ENCODE measurements at places on chromosomes 16 and 17.
A peak's percentile ranks its signal among the peaks of the same experiment; 100 is the strongest.

- DNase-seq, result no peak
Observed at GRCh38 chr17:72816406-72816805, 276.1 kb downstream of the SLC39A11 start.

GRCh38 chr17:14513835-14514234 is 213.0 kb downstream of the HS3ST3B1 start:
- no peak for DNase-seq

DNA sequence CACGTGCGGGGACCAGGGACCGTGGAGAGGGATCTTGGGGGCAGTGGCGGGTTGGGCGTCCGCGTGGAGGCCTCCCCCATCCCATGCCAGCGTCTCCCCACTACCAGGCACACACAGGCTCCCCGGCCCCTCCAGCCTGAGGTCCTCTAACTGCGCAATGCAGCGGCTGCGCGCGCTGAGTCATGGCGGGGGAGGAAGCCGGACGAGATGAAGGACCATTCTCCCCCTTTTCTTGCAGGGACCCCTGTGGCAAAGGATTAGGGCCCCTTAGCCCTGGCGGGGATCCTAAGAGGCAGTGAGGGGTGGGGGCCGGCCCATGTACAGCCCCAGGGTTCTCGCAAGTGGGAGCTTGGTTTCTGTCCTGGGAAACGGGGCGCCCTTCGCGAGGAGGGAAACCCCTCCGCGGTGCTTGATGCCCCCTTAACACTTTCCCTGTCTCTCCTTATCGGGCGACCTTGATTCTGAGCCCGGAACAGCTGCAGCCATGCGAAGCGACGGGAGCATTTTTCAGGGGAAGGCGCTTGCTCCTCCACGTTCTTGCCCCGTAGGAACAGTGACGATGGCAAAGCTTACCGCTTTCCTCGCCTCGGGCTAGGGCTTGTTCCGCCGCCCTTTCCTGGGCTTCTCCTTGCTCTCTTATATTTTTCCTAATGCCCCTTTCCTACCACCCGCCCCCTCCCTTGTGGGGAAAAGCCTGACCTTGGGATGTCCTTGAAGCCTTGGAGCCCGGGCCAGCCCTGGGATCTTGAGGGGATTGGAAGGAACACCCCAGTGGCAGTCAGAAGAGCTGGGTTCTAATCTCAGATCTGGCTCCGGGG is 592 bp downstream of the ALDOA start:
- peak; percentile 21 for DNase-seq

DNA sequence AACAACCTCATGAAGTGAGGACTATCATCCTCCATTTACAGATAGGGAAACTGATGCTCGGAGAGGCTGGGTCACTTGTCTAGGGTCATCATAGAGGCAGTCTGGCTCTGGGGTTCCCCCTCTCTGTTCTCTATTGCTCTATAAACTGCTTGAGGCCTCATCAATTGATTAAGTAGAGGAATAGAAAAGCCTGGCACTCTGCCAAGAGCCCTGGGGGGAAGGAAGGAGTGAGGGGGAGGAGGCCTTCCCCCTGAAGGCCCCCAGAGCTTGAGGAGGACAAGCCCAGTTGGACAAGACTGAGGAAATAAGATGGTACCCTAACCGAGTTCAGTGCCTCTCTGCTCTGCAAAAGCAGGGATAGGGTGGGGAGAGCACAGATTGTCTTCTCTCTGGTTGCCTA is 21.0 kb downstream of the SDK2 start:
- DNase-seq, result no peak

DNA sequence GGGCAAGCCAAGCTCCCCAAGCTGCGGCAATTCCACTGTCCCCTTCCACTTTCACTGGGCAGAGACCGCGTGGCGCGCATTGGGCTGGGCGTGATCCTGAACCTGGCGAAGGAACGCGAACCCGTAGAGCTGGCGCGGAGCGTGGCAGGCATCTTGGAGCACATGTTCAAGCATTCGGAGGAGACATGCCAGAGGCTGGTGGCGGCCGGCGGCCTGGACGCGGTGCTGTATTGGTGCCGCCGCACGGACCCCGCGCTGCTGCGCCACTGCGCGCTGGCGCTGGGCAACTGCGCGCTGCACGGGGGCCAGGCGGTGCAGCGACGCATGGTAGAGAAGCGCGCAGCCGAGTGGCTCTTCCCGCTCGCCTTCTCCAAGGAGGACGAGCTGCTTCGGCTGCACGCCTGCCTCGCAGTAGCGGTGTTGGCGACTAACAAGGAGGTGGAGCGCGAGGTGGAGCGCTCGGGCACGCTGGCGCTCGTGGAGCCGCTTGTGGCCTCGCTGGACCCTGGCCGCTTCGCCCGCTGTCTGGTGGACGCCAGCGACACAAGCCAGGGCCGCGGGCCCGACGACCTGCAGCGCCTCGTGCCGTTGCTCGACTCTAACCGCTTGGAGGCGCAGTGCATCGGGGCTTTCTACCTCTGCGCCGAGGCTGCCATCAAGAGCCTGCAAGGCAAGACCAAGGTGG is 9.8 kb downstream of the SARM1 start:
- DNase-seq, result no peak

DNA sequence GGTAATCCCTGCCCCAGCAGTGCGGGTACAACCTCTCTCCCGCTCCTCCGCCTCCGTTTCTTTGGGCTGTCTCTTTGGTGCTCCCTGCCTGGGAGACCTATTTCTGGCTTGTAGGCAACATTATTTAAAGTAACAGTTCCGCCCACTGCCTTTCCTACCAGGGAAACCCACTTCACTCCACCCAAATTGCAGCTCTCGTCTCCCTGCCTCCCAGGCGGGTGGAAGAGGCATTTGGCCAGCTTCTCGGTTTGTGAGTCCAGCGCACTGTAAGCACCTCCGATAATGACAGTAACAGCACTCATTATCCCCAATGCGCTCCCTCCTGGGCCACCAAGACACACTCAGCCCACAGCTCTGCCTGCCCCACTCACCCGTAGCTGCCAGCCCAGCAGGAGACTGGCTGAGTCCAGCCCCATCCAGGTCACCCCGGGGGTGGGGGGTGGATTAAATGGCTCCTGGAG is 165.1 kb upstream of the CDC42EP4 start:
- no peak for DNase-seq

GRCh38 chr17:68732301-68732749 is 131.2 kb upstream of the FAM20A start:
- DNase-seq, result no peak

GRCh38 chr16:77868052-77868451 is 79.7 kb downstream of the VAT1L start:
- DNase-seq, result no peak

All from stimulated activated CD8-positive, alpha-beta memory T cell treated with anti-CD3 and anti-CD28 coated beads, Interleukin-4, amount 100 ng/mL, for 1 hour (primary cell).